ENCODE measurements at places on chromosomes 5 and 9.

DNA sequence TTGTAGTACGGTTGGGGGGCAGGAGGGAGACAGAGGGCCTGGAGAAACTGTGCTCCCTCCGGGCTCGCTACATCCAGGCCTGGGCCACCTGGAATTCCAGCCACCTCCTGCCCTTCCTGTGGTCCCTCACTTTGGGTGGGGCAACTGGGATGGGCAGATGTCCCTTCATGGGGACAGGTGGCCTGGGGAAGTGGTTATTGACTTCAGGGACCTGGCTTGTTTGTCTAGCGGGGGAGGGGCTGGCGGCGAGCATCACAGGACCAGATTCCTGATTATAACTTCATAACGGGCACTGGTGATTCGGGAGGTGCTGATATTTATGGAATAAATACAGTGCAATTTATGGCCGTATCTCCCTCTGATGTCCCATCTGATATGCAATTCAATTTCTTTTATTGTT, 20.1 kb upstream of the LAMC3 start:
- DNase-seq = no peak

GRCh38 chr9:69976152-69976551, 67.5 kb upstream of the MAMDC2 start:
- no peak for DNase-seq

DNA sequence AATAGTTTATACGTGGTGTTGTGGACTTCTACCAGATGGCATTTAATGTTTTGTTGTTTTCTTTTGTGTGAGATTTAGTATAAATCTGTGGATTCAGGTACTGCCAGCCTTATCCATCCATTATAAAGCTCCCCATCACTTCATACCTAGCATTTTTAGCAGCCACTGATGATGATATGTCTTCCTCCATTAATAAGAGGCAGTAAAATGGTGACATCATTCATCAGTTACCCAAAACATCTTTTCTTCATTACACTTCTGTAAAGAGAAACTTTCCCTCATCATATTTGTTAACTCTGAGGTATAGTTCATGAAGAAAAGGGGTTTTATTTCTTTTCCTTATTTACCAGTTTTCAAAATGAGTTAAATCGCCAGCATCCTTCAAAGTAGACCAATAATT, 19.4 kb downstream of the CHD1 start:
- DNase-seq = no peak

DNA sequence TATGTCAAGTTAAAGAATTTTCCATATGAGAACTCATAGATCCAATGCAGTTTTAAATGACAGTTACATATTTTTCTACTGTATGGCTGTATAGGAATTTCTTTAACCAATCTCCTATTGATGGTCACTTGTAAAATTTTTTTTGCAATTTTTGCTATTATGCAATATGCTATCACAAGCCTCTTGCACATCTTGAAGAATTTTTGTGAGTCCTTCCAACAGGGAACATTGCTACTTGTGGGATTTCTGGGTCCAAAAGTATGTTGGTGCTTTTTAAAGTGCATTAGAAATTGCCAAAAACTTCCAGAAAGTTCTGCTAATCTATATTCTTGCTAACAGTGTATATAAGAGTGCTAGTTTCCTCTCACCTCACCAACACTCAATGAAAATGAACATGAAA, 65.1 kb downstream of the NPR3 start:
- no peak for DNase-seq

GRCh38 chr5:102903074-102903871, 148.2 kb downstream of the PAM start:
- no peak for DNase-seq

- DNase-seq = no peak
These were observed 136.5 kb downstream of the CDK5RAP2 start for GRCh38 chr9:120443489-120443888.

DNA sequence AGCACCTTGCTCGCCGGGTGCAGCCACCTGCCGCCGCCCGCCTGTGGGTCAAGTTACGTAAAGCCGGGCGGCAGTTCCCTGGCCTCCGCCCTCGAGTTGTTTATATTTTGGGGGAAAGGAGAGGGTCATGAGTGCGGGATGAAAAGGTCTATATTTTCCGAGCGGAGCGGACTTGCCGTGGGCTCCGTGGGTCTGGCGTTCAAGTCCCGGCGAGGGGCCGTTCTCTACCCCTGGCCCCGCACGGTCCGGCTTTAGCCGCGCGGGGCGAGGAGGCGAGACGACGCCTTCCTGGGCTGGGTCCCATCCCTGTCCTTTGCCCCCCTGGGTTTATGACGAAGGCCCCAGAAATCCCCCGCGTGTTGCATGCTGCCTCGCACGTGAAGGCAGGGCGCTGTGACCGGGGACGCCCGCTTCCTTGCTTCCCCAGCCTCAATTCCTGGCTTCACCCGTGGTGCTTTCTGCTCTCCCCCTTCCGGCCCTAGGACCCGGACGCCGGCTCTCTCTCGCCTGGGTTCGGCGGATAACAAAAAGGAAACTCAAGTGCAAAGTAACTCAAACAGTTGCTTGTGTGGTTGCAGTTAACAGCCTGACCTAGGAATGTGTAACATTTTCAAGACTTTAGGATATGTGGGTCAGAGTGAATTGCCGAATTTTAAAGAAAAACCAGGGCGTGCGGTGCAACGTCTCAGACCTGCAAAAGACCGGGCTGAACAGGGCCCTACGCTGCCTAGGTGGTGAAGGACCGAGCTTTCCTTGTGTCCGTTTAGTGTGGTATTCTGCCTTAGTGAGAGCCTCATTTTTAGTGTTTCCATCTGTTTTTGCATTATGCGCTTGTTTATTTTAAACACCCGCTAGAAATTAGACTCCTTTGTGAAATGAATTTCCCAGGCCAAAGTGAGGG, 810 bp downstream of the VPS13A start:
- peak; percentile 55 for DNase-seq

DNA sequence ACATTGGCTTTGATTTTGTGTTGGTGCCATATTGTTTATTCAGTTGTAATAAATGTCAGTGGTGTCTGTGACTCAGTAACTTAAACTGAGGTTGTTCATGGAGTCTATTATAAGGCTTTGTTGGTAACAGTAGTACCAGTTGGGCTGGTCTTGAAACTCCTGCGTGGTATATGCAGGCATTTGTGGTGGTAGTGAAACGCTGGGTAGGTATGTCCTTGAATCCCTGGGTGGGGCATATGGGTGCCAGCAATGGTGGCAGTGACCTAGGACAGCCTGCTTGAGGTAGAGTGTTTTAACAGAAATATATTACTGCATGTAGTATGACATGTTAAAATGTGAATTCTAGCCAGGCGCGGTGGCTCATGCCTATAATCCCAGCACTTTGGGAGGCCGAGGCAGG, 1058.5 kb upstream of the SEMA6A start:
- no peak for DNase-seq

DNA sequence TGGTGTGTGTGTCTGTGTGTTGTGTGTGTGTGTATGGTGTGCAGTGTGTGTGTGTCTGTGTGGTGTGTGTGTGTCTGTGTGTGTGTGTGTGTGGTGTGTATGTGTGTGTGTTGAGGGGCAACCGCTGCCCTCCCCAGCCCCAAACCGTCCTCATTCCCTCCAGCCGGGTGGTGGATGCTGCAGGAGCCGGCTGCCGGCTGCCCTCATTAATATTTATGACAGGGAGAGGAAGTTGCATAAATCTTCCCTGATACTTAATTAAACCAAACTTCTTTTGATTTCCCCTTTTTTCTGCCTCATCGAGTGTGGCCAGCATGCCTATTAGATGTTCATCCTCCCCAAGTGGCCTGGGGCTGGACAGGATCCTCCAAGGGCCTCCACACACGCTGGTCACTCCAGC, 121.4 kb upstream of the MVB12B start:
- DNase-seq = no peak

DNA sequence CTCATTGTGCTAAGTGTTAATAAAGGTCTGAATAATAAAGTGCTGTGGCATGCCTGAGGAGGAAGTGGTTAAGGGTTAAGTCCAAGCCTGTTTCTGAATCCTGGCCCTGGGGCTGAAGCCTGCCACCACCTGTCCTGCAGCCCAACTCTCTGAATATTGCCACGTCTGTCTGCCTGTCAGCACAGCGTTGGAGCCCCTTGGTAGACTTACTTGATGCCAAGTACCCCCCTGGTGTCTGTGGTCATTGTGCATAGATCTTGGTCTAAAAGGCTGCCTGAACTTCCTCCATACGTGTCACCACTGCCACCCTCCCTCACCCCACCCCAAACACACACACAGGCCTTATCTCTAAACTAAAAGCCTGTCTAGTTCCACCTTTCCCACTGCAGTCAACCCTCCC, 35.4 kb upstream of the SLC2A8 start:
- peak; percentile 66 for DNase-seq

Data from Kasumi-1 (cell line).